ENCODE measurements at places on chromosomes 4 and X.

GRCh38 chrX:49286136-49286535 is 16.5 kb downstream of the PPP1R3F start:
- DNase-seq = no peak

DNA sequence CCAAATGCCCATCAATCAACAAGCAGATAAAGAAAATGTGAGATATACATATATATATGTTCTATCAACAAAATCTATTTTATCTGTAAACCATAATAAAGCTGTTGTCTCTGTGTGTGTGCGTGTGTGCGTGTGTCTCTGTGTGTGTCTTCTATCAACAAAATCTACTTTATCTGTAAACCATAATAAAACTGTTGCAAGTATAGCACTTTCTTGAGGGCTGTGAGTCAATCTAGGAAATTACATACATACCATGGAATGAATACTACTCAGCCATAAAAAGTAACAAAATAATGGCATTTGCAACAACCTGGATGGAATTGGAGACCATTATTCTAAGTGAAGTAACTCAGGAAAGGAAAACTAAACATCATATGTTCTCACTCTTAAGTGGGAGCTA is 12.5 kb upstream of the PLK4 start:
- DNase-seq = no peak

GRCh38 chrX:133926809-133927208 is 58.6 kb downstream of the GPC3 start:
- DNase-seq = no peak

GRCh38 chr4:31737419-31737818 is 1017.2 kb downstream of the PCDH7 start:
- no peak for DNase-seq

GRCh38 chrX:154092371-154092770 is 5.1 kb downstream of the MECP2 start:
- DNase-seq = no peak

Measured in neural progenitor cell (in vitro differentiated cells).